ENCODE measurements at places on chromosomes 11 and 22. TPM values are rescaled to one million over a fixed set of nuclear protein-coding genes. Genes with fewer than 3 reads are reported as not detected.

The INSC gene
- polyA plus RNA-seq = 0.61 TPM

The ANKK1 gene
- 0.06 TPM for polyA plus RNA-seq

The BET1L gene
- 23.5 TPM for polyA plus RNA-seq

The ALDH3B1 gene
- 3.2 TPM for polyA plus RNA-seq

The SULT4A1 gene
- polyA plus RNA-seq = 0.25 TPM

The MMP13 gene
- not detected for polyA plus RNA-seq

The PRRG4 gene
- polyA plus RNA-seq = 0.14 TPM

The MRE11 gene
- 3.3 TPM for polyA plus RNA-seq

GRCh38 chr22:44574640-44575380 is 76.8 kb upstream of the RTL6 start:
- no peak for DNase-seq

GRCh38 chr22:41822317-41823057 is 10.4 kb upstream of the SREBF2 start:
- DNase-seq = no peak

- DNase-seq = no peak
Observed at GRCh38 chr11:35045236-35045820, 93.6 kb upstream of the CD44 start.

- no peak for DNase-seq
Observed at GRCh38 chr22:31020334-31020733, 51.3 kb downstream of the TUG1 start.

DNA sequence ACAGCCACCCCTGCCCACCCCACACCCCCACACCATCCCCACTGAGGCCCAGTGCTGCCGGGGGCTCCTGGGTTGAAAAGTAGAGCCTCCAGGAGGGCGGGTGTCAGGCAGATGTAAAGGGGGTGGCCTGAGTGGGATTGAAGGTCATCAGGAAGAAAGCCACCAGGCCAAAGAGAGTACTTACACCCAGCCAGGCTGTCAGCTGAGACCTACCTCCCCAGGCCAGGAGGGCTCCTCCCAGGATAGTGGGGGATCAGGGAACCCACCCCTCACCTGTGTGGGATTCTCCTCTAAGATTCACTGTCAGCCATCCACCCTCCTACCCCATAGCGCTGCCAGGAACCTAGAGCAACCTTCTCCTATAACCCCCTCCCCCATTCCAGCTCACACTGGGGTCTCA is 17.2 kb upstream of the FCHSD2 start:
- no peak for DNase-seq

DNA sequence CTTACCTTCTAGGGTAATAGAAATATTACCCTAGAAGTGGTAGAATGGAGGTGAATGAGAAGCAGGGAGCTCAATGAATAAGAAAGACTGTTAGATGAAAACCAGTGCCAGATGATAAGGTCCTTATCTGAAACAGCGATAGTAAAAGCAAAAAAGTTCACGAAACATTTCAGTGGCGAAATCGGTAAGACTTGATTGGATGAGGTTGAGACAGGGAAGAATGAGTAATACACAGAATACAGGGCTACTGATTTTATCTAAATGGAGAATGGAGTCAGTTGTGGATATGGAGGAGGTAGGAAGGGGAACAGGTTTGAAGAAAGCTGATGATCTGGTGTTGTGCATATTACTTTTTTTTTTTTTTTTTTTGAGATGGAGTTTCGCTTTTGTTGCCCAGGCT is 96.5 kb downstream of the GALNT18 start:
- no peak for DNase-seq

DNA sequence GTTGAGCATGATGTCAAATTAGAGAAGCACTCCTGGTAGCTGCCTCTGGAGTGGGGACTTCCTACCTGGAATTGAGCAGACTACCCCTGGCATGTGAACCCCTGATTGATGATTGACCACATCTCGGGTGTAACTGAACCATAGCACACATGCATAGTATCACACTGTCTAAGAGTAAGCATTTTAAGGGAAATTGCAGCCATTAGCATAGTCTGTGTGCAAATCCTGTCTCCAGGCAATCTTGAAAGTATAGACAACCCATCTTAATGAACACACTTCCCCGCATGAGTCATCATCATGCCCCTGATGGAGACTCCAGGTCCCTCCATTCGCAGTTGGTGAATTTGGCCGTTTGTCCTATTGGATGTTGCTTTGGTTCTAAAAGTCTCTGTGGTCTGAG is 131.3 kb downstream of the C11orf91 start:
- DNase-seq = no peak

DNA sequence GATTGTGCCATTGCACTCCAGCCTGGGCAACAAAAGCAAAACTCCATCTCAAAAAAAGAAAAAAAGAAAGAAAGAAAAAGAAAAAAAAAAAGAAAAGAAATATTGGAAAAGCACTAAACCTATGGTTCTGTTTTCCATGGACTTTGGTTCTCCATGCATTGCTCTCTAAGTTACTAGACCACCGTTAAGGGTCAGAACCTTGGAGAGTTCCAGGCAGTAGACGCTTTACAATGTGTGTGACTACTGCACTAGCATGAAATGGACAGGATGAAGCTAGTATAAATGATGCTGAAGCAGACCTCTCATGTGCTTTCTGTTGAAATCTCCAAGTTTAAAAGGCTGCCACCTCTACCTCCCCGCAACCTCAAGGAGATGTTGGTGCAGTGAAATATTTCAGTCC is 63.5 kb downstream of the SIK2 start:
- no peak for DNase-seq

DNA sequence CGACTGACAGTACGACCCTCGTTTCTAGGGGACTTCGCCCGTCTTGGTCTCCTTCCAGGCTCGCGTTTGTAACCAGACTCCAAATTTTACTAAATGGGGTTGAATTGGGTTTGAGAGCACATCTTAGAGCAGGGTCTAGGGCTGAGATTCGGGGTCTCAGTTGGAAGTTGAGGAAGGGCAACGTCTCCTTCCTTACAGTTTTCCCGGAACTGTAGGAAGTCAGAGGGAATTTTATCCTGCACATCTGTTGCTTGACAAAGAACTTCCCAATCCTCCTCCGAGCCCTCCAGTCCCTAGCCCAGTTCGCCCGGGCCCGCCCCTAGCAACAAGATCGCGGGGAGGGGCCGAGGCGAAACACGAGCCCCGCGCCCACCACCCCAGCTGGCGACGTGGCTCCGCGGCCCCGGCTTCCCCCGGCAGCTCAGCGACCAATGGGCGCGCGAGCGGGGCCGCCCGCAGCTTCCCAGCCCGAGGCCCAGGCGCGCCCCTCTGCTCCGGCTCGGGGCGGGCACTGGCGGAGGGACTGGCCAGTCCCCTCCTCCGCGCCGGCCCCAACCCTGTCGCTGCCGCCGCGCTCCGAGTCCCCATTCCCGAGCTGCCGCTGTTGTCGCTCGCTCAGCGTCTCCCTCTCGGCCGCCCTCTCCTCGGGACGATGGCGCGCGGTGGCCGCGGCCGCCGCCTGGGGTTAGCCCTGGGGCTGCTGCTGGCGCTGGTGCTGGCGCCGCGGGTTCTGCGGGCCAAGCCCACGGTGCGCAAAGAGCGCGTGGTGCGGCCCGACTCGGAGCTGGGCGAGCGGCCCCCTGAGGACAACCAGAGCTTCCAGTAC is at the start of gene RCN1:
Gene RCN1 (plus strand): TSS at position 530 of the 826 bp plus-strand sequence. CDS start 123 bp downstream, at position 653.
- peak; percentile 66 for DNase-seq

DNA sequence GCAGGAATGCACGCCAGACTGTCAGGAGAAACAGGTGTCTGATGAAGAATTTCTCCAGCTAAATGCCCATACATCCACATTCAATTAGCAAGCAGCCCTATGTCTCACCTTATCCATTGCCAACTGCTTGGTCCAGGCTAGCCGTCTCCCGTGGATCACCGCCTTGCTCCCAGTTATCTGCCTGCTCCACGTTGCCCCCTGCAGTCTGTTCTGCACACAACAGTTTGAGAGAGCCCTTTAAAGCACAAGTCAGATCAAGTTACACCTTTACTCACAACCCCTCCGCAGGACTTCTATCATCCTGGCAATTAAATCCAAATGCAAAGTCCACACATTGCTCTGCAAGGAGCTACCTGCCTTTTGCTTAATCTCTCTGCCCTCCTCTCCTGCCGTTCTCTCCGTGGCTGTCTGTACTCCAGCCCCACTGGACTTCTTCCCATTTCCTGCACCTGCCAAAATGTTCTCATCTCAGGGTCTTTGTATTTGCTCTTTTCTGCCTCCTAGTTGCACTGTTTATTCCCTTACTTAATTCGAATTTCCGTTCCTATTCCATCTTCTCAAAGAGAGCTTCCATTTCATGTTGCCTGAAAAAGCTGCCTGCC is 185.3 kb upstream of the LARGE1 start:
- peak; percentile 54 for DNase-seq

DNA sequence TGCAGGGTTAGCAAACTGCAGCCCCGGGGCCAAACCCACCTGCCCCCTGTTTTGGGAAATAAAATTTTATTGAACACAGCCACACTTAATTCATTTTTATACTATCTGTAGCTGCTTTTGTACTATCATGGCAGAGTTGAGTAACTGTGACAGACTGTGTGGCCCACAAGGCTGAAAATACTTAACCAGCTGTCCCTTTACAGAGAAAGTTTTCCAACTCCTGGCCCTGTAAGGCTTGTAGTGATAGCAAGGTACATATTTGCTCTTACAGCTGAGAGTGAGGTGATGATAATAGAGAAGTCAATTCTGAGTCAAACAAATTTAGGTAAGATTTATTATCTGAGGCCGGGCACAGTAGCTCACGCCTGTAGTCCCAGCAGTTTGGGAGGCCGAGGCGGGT is 87.4 kb upstream of the SLC6A5 start:
- no peak for DNase-seq

DNA sequence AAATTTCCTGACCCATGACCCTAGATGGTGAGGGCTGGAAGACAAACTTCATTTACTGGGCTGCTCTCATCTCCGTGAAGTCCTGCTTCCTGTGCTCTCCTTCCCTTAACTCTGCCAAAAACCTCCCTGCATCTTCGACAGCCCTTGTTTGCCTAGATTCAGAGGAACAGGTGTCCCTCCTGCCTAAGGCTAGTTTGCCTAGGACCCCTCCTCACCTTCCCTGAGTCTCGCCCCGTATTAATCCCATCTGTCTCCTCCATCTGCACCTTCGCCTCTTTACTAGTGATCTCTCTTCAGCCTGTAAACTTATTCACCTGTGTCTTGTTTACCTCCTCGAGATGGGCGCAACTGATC is 33.1 kb downstream of the EIF3F start:
- no peak for DNase-seq
